ENCODE measurements at places on chromosomes 6 and 20.

DNA sequence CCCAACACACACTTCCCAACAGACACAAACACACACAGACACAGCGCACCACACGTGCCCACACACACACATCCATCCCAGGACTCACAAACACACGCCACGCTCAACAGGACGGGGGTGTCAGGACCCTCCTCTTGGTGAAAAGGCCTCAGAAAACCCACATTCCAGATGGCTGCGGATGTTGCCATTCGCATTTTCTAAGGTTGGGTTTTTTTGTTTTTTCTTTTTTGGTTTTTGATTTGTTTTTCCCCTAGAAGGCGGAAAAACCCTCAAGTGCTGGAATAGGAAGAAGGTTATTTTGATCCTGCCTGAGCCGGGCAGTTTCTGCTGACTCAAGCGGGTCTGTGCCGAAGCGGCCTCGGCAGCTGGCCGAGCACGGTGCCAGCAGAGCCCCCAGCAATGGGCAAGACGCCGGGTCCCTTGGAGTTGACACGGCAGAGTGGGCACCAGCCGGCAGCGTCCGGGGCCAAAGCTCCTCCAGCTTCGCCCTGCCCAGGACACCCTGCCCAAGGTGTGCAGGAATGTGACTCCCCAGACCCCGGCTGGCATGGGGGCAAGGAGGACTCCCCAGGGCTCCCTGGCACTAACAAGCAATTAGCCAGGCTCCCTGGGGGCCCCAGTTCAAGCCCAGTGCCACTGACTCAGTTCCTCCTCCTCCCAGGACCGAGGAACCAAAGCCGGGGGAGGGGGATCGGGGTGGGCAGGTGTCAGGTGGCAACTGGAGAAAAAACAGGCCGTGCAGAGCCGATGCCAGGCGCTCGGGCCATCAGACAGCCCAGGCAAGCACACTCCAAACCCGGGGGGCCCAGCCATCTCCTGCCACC is 40.9 kb upstream of the ZBP1 start:
- no peak for DNase-seq

DNA sequence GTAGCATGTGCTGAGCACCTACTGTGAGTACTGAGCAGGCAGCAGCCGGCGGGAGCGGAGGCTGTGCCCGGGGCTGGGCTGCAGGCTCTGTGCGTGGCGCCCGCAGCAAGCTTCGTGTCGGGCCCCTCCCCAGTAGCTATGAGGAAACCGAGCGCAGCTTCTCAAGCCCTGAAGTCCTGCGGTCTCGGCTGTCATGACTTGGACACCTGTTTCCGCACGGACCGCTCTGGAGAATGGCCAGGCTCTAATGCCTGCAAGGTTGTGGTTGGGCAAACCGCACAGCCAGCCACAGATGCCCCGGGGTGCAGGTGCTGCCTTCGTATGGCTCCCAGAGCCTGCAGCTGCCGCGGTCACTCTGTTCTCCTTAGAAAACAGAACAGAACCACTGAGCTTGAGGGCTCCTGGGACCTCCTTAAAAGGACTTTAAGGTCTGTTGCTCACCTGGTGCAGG is 33.7 kb downstream of the PYGB start:
- no peak for DNase-seq

- DNase-seq: no peak
Observed at GRCh38 chr20:37899105-37900045, 3.6 kb upstream of the VSTM2L start.

DNA sequence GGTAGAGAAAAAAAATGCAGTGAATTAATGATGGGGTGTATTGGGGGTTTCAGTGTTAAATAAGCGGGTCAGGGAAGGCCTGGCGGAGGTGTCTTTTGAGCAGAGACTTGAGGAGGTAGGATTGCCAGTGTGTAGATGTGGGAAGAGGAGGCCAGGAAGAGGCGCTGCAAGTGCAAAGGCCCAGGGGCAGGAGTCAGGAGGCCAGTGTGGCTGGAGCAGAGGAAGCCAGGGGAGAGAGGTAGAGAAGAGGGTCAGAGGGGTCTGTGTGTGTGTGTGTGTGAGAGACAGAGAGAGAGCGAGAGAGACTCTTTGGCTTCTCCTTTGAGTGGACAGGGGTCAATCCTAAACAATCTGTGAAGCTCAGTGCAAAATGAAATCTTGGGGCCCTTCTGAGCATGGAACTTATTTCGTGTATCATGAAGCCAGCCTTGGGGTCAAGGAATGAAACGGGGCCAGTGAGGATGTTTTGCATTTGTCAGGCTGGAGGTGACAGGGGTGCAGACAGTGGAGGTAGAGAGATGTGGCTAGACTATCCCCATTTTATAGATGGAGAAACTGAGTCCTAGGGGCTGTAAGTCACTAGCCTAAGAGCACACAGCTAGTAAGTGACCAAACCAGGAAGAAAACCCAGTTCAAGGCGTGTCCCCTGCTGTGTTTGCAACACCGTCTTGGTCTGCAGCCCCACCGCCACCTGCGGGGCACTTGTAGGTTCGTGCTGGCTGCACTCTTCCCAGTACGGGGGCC is 9.7 kb upstream of the IP6K3 start:
- no peak for DNase-seq

DNA sequence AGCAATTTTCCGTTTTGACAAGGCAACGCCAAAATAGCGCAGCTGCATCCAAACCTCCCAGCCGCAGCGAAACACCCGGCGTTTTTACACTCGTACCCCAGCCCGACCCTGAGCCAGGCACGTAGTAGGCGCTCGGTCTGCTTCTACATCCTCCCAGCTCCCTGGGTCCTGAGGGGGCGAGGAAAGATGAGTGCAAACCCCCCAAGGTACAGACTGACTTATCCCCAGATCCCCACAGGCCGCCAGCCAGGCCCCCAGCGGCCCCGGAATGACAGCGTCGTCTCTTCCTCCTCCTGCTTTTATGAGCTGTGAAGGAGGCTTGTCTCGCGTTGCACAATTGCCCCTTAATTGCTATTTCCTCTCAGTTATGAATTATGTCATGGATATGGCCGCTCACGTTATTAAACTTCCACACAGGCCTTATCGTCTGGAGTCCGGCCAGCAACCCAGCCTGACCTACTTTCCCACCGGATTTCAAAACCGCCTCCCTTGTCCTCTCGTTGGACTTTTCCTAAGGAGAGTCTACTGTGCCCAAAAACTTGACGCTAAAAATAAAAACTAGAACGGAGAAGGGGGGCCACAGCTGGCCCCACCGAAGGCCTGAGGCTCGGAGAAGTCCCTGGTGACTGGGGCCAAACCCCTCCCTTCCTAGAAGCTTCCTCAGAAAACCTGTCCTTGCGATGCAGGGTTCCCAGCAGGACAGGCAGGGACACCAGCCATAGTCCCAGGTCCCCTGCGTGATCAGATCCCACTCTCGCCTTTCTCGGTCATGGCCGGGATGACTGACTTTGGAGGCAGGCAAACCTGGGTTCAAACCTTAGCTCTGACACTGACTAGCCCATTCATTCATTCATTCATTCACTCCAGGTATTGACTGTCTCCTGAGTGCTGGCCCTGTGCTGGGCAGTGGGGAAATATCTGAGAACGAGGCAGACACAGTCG is 130.9 kb upstream of the PTPN1 start:
- DNase-seq: no peak

GRCh38 chr20:31811796-31812728 is 7.1 kb upstream of the MYLK2 start:
- no peak for DNase-seq

- no peak for DNase-seq
Observed at GRCh38 chr6:42083530-42083929, 33.2 kb downstream of the TAF8 start.

DNA sequence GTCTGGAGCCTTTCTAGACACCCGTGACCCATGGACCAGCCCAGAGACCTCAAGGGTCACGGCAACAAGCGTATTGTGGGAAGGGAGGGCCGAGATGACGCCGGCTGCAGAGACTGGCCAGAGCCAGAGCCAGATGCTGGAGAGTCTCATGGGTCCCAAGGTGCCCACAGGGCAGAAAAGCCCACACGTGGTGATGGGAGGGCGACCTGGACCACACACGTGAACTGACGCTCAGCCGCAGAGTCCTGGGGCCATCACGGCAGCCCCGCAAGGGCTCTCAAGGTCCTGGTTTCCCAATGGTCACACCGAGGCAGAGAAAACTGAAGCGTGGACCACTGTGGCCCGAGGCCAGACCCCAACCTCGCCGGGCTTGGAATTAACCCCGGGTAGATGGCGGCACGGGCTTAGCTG is 92.6 kb downstream of the YTHDF1 start:
- DNase-seq: no peak

DNA sequence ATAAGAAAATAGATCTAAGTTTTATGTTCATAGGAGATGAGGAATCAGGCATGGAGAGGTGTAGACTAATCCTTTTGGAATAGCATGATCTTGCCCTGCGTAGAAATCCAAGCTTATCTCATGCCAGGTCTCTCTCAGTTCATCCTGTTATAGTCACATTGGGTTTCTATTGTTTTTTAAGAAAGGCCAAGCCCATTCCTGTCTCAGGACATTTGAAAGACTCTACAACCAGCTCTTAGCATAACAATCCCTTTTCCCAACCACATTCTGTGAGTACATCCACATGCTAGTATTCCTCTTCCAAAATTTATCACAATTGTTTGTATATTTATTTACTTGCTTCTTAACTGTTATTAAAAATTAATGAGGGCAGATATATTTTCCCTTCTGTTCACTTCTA is 130.3 kb downstream of the MMUT start:
- DNase-seq: no peak

DNA sequence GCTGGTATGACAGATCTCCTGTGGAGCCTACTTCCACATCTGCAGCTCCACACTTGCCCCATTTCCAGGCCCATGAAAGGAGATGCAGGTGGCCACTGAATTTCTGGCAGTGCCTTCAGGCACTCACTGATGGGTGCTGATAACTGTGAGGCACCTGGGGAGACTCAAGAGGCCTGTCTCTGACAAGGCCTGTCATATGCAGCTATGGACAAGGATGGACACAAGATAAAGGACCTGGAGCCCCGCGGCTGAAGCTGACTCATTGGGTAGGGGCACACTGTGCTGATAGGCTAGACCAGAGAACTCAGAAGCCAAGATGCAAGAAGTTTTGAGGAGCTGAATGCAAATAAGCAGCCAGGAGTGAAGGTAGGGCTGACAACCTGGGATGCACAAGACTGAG is 81.0 kb upstream of the LRFN2 start:
- DNase-seq: peak; percentile 29

DNA sequence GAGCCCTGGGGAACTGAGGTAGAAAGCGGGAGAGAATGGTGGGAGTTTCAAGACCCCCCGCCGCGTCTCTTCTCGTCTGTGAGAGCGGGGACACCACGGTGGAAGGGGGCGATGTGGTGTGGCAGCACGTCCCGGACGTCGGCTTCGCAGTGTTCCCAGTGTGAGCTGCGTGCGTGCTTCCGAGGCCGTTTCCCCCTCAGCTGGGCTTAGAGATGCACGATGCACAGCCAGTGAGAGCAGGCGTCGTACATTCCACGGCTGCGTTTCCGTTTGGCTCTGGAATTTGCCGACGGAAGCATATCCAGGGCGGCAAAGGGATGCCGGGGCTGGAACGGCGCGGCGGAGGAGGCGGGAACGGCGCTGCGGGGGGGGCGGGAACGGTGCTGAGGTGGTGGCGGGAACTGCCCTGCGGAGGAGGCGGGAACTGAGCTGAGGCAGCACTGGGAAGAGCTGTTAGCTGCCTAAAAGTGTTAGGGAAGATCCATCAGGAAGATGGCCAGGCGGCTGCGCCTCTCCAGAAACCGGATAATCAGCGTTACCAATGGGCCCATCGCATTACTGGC is 37.7 kb downstream of the KIF25 start:
- DNase-seq: no peak

- DNase-seq: no peak
Observed at GRCh38 chr6:110776413-110776812, 38.9 kb downstream of the CDK19 start.

- DNase-seq: no peak
Observed at GRCh38 chr20:40181676-40182075, 507.4 kb downstream of the MAFB start.

- no peak for DNase-seq
Observed at GRCh38 chr6:121354764-121355163, 20.5 kb upstream of the TBC1D32 start.

- DNase-seq: no peak
Observed at GRCh38 chr20:62019881-62020492, 45.7 kb downstream of the TAF4 start.

DNA sequence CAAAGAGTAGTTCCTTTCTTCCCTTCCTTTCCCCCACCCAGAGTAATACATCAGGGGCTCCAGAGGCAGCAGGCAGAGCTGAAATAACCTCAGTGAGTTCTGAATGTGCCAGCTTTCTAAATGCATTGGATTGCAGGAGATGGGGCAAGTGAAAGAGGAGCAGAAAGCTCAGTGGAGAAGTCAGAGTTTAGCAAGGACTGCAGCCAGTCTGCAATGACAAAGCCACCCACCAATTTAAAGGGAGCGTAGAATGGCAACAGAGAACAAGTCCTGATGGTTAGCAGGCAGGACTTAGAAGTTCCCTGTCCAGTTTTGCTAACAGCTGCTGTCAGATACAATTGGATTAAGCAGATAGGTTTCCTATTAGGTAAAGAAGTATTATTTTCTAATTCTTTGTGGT is 203.4 kb upstream of the RIN2 start:
- no peak for DNase-seq

GRCh38 chr6:11080296-11080695 is 13.3 kb upstream of the SMIM13 start:
- DNase-seq: no peak

DNA sequence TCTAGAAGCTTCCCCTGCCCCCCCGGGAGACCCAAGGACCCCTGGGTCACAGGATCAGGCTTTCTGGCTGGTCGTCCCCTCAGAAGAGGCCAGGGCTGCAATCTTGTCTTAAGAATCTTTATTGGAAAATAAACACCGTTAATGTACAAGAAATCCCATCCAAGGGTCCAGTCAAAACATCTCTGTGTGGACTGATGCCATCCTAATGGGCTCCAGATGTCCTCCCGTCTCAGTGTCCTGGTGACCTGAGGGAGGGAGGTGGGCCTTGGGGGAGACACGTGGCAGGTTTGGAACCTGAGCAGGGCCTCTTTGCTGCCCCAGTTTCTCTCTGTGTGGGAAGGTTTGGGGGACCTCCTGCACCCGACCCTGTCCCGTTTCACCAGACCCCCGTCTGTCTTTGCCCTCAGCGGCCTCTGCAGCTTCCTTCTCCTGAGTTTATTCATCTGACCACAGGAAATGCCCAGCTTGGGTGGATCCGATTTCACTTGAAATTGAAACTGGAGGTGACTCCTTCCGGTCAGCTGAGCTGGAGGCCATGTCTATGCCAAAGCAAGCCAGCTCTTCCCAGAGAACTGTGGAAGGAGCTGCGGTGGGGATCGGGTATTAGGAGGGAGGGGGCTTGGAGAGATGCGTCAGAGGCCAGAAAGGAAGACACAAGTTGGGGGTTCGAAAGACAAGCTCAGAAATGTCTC is 75.1 kb downstream of the SLC2A10 start:
- DNase-seq: no peak
